Suprapubic skin (tissue), 4 donors: ENCODE measurements at places on chromosomes 16 and 17. TPM values are rescaled to one million over a fixed set of nuclear protein-coding genes. Genes with fewer than 3 reads are reported as not detected.

SLC5A11 gene
- total RNA-seq: 0.55 TPM

TMEM208 gene
- 41.6 TPM for total RNA-seq

SCARF1 gene
- 5.5 TPM for total RNA-seq

ANKRD13B gene
- 10.2 TPM for total RNA-seq

TNS4 gene
- total RNA-seq: 1,171 TPM

LRRC46 gene
- total RNA-seq: not detected

ITGA2B gene
- total RNA-seq: 0.48 TPM

LPO gene
- not detected for total RNA-seq

TEKT1 gene
- not detected for total RNA-seq

TMEM92 gene
- total RNA-seq: 1.3 TPM

DHRS7C gene
- total RNA-seq: not detected

CHST4 gene
- total RNA-seq: not detected

EVI2A gene
- 1.2 TPM for total RNA-seq

ARL4D gene
- total RNA-seq: 37.1 TPM

ZNF276 gene
- 106 TPM for total RNA-seq

AARSD1 gene
- total RNA-seq: 13.6 TPM

G6PC1 gene
- total RNA-seq: not detected

ERCC4 gene
- 4.3 TPM for total RNA-seq

GCGR gene
- total RNA-seq: 0.52 TPM

TOB1 gene
- total RNA-seq: 179 TPM

SAMD14 gene
- not detected for total RNA-seq

NPIPA3 gene
- total RNA-seq: not detected

ADORA2B gene
- 47.6 TPM for total RNA-seq

CTRB1 gene
- total RNA-seq: not detected

NACA2 gene
- total RNA-seq: not detected

SERPINF2 gene
- 3.9 TPM for total RNA-seq

SDR42E1 gene
- 34.6 TPM for total RNA-seq

SMPD3 gene
- 48.6 TPM for total RNA-seq

DHRS7B gene
- total RNA-seq: 54.9 TPM
